Ovary (tissue), 10 donors: ENCODE measurements at places on chromosomes 12 and 14. TPM values are rescaled to one million over a fixed set of nuclear protein-coding genes. Genes with fewer than 3 reads are reported as not detected.

GRCh38 chr12:21751517-21751916 is 23.0 kb downstream of the KCNJ8 start:
- no peak overlapping the region for H3K4me3 ChIP-seq
- H3K4me1 ChIP-seq = peaks cover 3% of the 10 kb centered on the region
- H3K27me3 ChIP-seq = no peaks in the 10 kb centered on the region
- no peak overlapping the region for H3K27ac ChIP-seq
- no peaks in the 10 kb centered on the region for H3K36me3 ChIP-seq

DNA sequence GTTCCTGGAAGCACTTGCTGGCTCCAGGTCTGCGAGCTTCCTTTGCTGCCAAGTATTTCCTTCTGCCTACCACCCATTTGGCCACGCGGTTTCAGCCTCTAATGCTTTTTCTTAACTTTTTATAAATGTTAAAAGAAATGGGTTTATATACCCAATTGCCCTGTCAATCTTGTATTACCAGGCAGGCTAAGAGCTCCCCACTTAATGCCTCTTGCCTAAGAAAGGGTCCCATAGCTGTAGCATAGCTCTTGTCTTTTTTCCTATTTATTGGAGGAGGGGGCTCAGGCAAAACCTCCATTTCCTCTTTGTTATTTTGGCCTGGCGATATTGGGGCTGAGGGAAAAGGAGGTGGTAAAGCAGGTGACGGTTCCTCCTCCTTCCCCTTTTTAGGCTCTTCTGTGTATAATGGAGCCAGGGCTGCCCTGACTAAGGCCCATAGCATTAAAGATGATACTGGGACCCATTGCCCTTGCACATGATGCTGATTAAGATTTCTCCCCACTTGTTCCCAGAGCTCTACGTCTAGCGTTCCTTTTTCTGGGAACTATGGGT is 21.6 kb upstream of the BLTP3B start:
- H3K4me1 ChIP-seq = peaks cover 2% of the 10 kb centered on the region
- no peak for DNase-seq
- H3K36me3 ChIP-seq = no peaks in the 10 kb centered on the region
- no peak overlapping the region for H3K4me3 ChIP-seq
- H3K27me3 ChIP-seq = no peaks in the 10 kb centered on the region

- H3K27me3 ChIP-seq = no peaks in the 10 kb centered on the region
- H3K4me1 ChIP-seq = peaks cover 2% of the 10 kb centered on the region
- no peak overlapping the region for H3K4me3 ChIP-seq
- H3K36me3 ChIP-seq = no peaks in the 10 kb centered on the region
- no peak overlapping the region for H3K27ac ChIP-seq
Measured at GRCh38 chr14:93898081-93898611, 29.0 kb upstream of the FAM181A start.

DNA sequence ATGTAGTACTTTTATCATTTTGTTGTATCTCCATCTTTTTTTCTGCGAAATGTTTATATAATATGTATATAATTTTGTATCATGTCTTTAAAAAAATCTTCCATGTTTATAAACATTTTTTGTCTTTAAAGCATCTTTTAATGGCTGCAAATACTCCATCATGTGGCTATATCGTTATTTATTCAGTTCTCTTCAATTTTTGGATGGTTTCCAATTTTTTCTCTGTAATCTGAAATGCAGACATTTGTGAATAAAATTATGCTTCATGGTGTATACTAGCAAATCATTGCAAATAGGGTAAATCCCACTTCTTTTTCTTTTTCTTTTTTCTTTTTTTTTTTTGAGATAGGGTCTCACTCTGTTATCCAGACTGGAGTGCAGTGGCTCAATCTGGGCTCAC is 54.0 kb downstream of the CPSF2 start:
- no peak for DNase-seq
- no peaks in the 10 kb centered on the region for H3K36me3 ChIP-seq
- H3K27me3 ChIP-seq = no peaks in the 10 kb centered on the region
- no peak overlapping the region for H3K27ac ChIP-seq
- no peak overlapping the region for H3K4me3 ChIP-seq

DNA sequence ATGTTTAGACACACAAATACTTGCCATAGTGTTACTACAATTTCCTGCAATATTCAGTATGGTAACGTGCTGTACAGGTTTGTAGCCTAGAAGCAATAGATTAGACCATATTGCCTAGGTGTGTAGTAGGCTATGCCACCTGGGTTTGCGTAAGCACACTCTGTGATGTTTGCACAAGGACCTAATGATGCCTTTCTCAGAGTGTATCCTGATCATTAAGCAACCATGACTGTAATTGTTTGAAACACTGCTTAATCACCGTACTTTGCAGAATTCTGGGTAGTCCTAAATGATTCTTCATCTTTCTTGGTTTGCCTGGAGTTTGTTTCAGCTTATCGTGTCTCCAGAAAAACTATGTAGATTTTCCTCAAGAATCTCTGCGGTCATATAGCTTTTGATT is 11.2 kb upstream of the TCP11L2 start:
- no peaks in the 10 kb centered on the region for H3K4me1 ChIP-seq
- no peaks in the 10 kb centered on the region for H3K27me3 ChIP-seq
- H3K4me3 ChIP-seq = no peak overlapping the region
- no peaks in the 10 kb centered on the region for H3K36me3 ChIP-seq
- no peak for DNase-seq

DNA sequence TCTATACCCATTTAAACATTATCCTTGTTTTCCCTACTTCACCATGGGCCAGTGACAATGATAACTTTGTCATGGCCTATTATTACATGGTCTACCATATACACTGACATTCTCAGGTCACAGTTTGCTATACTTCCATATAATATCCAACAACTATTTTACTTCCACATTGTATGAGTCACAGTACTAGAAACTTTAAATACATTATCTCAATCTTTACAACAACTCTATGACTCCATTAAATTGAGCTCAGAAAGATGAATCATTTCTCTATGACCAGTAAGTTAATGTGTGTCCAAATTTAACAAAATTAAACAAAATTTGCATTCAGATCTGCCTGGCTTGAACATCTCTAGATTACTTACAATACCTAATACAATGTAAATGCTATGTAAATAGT is 93.9 kb downstream of the PLEKHG7 start:
- no peak overlapping the region for H3K27ac ChIP-seq
- no peak overlapping the region for H3K4me3 ChIP-seq
- H3K36me3 ChIP-seq = no peaks in the 10 kb centered on the region
- no peak for DNase-seq

DNA sequence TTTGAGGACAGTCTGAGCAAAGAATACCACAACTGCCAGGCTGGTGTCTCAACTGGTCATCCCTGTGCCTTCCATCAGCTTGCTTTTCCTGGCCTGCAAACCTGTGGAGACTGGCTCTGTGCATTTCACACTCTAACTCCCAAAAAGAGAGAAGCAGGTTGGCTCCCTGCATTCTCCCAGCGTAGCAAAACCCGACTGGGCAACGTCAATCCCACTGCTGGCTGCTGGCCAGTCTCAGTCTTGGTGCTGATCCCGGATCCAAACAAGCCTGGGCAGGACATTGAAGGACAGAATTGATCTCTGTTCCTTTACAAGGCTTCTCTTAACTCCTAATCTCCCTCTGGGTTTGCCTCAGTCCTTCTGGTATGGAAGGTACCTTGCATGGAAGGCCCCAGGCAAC is 65.4 kb downstream of the FZD10 start:
- no peaks in the 10 kb centered on the region for H3K36me3 ChIP-seq
- DNase-seq = no peak
- H3K27ac ChIP-seq = no peak overlapping the region
- H3K27me3 ChIP-seq = no peaks in the 10 kb centered on the region

- peak overlapping the region; percentile 99 for H3K27ac ChIP-seq
- no peaks in the 10 kb centered on the region for H3K27me3 ChIP-seq
- no peak for DNase-seq
- peaks cover 4% of the 10 kb centered on the region for H3K4me1 ChIP-seq
- no peaks in the 10 kb centered on the region for H3K36me3 ChIP-seq
Measured at GRCh38 chr12:53223389-53224060, 8.5 kb downstream of the RARG start.

DNA sequence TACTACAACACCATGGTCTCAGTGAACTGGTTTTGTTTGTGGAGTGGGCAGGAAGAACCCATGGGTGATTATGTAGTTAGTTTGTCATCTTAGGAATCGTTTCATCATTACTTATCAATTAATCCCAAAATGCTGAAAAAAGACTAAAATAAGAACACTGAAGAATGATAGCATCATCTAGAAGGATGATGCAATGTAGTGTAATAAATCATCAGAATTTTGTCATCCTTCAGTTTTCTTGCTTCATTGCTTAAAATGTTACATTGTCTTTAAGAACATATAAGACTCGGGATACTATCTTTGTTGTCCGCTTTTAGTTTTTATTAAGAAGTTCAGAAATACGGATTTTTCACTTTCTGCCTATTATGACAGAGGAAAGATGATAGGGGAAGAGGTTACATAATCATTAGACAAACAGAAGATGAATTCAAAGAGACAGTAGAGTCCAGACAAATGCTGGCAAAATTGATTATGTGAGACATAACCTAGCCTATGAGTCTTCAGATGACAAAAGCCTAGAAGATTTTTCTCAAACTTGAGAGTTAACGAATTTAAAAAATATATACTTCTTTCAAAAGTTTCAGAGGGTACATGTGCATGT is 10.8 kb upstream of the SMOC1 start:
- no peak overlapping the region for H3K4me3 ChIP-seq
- no peaks in the 10 kb centered on the region for H3K36me3 ChIP-seq
- DNase-seq = no peak
- H3K4me1 ChIP-seq = no peaks in the 10 kb centered on the region
- no peaks in the 10 kb centered on the region for H3K27me3 ChIP-seq

DNA sequence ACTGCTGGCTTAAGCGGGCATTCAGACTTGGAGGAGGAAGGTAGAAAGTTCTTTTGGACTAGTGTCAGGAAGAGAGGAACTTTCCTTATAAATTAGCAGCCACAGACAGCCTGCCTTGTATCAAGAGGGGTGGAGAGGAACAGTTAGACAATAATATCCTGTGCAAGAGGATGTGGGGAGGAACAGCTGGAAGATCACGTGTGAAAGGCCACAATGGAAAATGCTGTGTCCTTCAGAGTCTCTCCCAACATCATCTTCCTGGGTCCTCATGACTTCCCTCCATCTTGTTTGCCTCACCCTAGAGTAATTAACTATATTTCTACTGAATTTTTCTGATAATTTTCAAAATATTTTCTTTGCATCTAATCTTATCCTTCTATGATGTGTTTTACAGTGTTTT is 117.4 kb downstream of the MGAT4C start:
- DNase-seq = no peak
- H3K36me3 ChIP-seq = no peaks in the 10 kb centered on the region
- no peaks in the 10 kb centered on the region for H3K27me3 ChIP-seq
- no peak overlapping the region for H3K4me3 ChIP-seq

- no peak for DNase-seq
- H3K27me3 ChIP-seq = no peaks in the 10 kb centered on the region
- H3K4me3 ChIP-seq = no peak overlapping the region
- no peak overlapping the region for H3K27ac ChIP-seq
Measured at GRCh38 chr14:40599725-40600124, 1007.0 kb upstream of the LRFN5 start.

GRCh38 chr12:114447274-114447716 is 41.4 kb upstream of the TBX5 start:
- no peak for DNase-seq
- H3K4me3 ChIP-seq = no peak overlapping the region

DNA sequence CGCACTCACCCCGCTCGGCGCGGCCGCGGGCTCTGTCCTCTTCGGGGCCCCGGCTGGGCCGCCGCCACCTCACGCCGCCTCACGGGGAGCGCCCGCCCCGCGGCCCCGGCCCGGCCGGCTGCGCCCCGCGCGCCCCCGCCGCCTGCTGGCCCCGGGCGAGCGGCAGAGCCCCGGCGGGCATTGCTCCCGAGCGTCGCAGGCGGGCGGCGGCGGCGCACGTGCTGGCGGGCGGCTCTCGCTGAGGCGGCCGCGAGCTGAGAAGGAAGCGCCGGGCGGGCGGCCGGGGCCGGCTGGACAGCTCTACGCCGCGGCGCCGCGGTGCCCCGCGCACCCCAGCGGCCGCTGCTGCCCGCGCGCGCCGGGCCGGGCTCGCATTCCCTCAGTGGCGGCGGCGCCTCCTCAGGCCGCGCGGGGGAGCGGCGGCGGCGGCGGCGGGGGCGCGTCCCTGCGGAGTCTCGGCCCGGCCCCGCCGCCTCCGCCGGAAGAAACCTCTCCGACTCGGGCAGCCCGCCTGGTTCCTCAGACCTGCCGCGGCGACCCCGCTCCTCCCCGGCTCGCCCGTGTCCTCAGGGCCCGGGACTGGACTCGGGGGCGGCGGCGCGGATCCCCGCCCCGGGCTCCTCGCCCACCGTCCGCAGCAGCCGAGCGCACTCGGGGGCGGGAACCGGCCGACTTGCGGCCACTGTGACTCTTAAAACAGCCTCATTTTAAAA is at the start of gene PITPNM2:
PITPNM2 (minus strand) TSS at position 347 of the 713 bp plus-strand sequence. CDS start 116,500 bp downstream, outside the sequence.
- peaks cover 17% of the 10 kb centered on the region for H3K4me1 ChIP-seq
- peak within 1 kb of the TSS; percentile 98 for H3K27ac ChIP-seq
- no peaks in the 10 kb centered on the region for H3K36me3 ChIP-seq
- peak; percentile 74 for DNase-seq
- no peaks in the 10 kb centered on the region for H3K27me3 ChIP-seq

- H3K4me3 ChIP-seq = peak overlapping the region; percentile 62
- peaks cover 3% of the 10 kb centered on the region for H3K4me1 ChIP-seq
- H3K27me3 ChIP-seq = peaks cover 3% of the 10 kb centered on the region
- DNase-seq = peak; percentile 23
- peak overlapping the region; percentile 45 for H3K27ac ChIP-seq
Measured at GRCh38 chr12:88142610-88142991, 494 bp downstream of the TMTC3 start.

DNA sequence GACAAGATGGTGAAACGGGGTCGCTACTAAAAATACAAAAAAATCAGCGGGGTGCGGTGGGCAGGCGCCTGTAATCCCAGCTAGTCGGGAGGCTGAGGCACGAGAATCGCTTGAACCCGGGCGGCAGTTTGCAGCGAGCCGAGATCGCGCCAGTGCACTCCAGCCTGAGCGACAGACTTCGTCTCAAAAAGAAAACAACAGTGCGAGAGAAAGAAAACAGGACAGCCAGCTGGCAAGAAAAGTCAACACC is 633 bp upstream of the RNU4-2 start:
- H3K36me3 ChIP-seq = no peaks in the 10 kb centered on the region
- DNase-seq = no peak
- no peaks in the 10 kb centered on the region for H3K27me3 ChIP-seq
- H3K4me1 ChIP-seq = peaks cover 3% of the 10 kb centered on the region
- H3K27ac ChIP-seq = peak overlapping the region; percentile 80

PLA2G1B gene
- total RNA-seq = 1.8 TPM

COPZ1 gene
- 116 TPM for total RNA-seq

SCN8A gene
- 1.5 TPM for total RNA-seq

RHEBL1 gene
- total RNA-seq = 0.18 TPM

MMP19 gene
- 23.3 TPM for total RNA-seq

ALX1 gene
- 0.23 TPM for total RNA-seq

NDRG2 gene
- 417 TPM for total RNA-seq

SLC38A4 gene
- total RNA-seq = 0.79 TPM

LALBA gene
- not detected for total RNA-seq

PLEKHG7 gene
- total RNA-seq = not detected

RPL10L gene
- not detected for total RNA-seq

DCP1B gene
- total RNA-seq = 19.9 TPM
